Thyroid gland (tissue), 4 donors: ENCODE measurements at places on chromosomes 5 and 9. TPM values are rescaled to one million over a fixed set of nuclear protein-coding genes. Genes with fewer than 3 reads are reported as not detected.
A peak's percentile ranks its signal among the peaks of the same experiment; 100 is the strongest.

GRCh38 chr9:31520301-31521085, 864.0 kb upstream of the ACO1 start:
- no peaks in the 10 kb centered on the region for H3K27me3 ChIP-seq
- no peak overlapping the region for H3K27ac ChIP-seq
- H3K4me3 ChIP-seq, result no peak overlapping the region
- no peaks in the 10 kb centered on the region for H3K4me1 ChIP-seq

Gene PCDHA5
- total RNA-seq, result 0.33 TPM

DNA sequence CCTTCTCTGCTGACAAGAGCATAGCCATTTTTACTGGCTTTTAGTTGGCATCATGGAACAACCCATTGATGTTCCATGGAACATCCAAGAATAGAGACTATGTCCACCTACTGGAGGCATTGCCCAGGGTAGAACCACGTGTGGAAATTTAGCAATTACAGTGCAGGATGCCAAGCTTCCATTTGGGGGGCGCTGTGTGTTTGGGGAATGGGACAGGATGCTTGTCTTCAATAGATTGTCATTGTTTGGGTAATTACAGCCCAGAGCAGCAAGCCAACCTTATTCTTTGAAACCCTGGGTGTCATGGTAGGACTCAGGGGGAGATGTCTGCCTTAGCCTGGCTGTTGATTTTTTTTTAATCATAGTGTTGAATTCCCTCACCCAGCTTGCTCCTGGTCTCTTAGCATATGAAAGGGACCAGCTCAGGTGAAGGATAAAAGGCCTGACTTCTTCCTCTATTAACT, 171.1 kb downstream of the DOCK2 start:
- H3K4me3 ChIP-seq, result no peak overlapping the region
- no peak overlapping the region for H3K27ac ChIP-seq
- no peaks in the 10 kb centered on the region for H3K36me3 ChIP-seq

DNA sequence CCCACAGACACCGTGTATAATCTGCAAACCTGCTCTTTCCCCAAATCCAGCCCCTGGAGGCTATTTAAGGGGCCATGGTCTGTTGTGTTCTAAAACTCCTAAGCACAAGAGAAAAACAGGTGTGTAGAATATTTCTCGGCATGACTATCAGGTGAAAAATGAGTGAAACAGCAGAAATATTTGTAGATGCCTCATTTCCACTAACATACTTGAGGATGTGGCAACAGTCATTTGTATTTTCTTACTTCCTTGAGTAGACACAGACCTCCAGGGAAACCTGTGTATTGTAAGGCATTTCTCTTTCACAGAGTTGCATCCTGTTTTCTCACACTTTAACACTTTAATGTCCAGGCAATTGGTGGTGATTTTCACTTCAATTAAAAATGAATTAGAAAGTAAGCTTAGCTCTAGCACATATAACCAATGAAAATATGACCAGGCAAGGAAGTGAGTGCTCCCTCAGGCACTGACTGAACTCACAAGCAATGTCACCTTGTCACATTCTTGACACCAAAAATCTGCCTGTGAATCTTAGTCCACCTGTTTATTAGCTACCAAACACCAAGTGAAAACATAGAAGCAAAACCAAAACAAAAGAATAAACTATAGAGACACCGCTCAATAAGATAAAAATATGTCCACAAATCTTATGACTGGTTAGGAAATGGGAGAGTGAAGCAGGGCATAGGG, 64.4 kb downstream of the DIRAS2 start:
- no peaks in the 10 kb centered on the region for H3K36me3 ChIP-seq
- no peak overlapping the region for H3K27ac ChIP-seq
- no peaks in the 10 kb centered on the region for H3K27me3 ChIP-seq
- no peak overlapping the region for H3K4me3 ChIP-seq
- H3K4me1 ChIP-seq, result no peaks in the 10 kb centered on the region

DNA sequence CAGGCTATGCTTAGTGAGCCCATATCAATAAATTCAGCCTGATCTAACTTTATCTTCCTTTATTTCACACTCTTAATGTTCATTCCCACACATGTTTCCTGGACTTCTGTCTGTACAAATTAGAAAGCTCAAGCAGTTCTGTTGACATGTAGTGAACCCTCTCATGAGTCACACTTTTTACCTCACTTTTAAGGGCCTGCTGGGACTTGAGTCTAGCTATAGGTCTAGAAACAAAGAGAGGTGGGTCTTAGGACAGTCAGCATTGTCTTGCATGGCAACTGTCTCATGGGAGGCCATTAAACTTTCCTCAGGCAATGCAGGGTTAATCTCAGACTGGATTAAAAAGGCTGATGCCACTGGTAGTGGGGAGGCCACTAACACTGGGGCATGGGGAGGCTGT, 8.6 kb upstream of the CCNH start:
- H3K27me3 ChIP-seq, result no peaks in the 10 kb centered on the region
- H3K27ac ChIP-seq, result no peak overlapping the region
- DNase-seq, result no peak
- no peak overlapping the region for H3K4me3 ChIP-seq

GRCh38 chr9:94918038-94918753, 191.7 kb downstream of the AOPEP start:
- no peak overlapping the region for H3K27ac ChIP-seq
- no peak for DNase-seq
- no peak overlapping the region for H3K4me3 ChIP-seq
- H3K36me3 ChIP-seq, result no peaks in the 10 kb centered on the region
- no peaks in the 10 kb centered on the region for H3K27me3 ChIP-seq
- peaks cover 26% of the 10 kb centered on the region for H3K4me1 ChIP-seq

DNA sequence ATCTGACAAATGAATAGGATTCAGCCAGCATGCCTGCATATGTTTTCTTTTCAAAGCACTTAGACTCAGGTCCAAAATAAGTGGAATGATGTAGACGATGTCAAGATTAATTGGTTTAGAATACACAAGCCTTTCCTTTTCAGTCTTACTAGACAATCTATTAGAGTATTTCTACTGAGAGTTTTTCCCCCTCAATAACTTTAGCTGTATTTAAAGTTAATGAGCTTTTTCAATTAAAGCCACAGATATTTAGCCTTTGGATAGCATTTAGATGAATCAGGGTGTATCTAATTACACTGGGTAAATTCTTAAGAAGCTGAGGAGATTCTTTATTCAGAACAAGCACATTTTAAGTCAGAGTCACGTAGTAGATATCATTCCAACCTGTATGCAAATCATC, 198.7 kb upstream of the MPDZ start:
- H3K4me1 ChIP-seq, result no peaks in the 10 kb centered on the region
- no peak overlapping the region for H3K4me3 ChIP-seq
- no peak overlapping the region for H3K27ac ChIP-seq

- no peak overlapping the region for H3K4me3 ChIP-seq
- H3K27ac ChIP-seq, result no peak overlapping the region
- no peaks in the 10 kb centered on the region for H3K4me1 ChIP-seq
- no peaks in the 10 kb centered on the region for H3K36me3 ChIP-seq
- H3K27me3 ChIP-seq, result no peaks in the 10 kb centered on the region
Observed at GRCh38 chr5:171509467-171509866, 90.0 kb downstream of the FGF18 start.

- no peaks in the 10 kb centered on the region for H3K36me3 ChIP-seq
- H3K4me3 ChIP-seq, result no peak overlapping the region
- no peak overlapping the region for H3K27ac ChIP-seq
- no peaks in the 10 kb centered on the region for H3K27me3 ChIP-seq
- DNase-seq, result no peak
- H3K4me1 ChIP-seq, result no peaks in the 10 kb centered on the region
Observed at GRCh38 chr5:102596113-102596512, 97.3 kb upstream of the SLCO6A1 start.

DNA sequence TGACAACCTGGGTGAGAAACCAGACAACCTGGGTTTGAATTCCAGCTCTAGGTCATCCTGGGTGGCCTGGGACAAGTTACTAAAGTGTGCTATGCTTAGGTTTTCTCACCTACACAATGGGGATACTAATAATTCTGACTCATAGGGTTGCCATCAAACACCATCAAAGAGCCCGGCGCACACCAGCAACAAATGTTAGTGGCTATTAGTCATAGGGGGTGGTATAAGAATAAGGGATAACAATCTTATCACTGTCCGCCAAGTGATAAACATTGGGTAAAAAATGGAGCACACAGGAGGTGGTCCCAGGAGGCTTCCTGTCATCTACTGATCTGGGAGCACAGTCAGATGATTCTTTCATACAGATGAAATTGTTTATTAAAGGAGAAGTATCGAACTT, 61.4 kb upstream of the AFAP1L1 start:
- H3K36me3 ChIP-seq, result no peaks in the 10 kb centered on the region
- H3K4me3 ChIP-seq, result no peak overlapping the region

GRCh38 chr9:2341126-2341525, 280.5 kb upstream of the VLDLR start:
- no peaks in the 10 kb centered on the region for H3K36me3 ChIP-seq
- H3K27me3 ChIP-seq, result no peaks in the 10 kb centered on the region
- H3K4me1 ChIP-seq, result no peaks in the 10 kb centered on the region
- no peak for DNase-seq
- H3K27ac ChIP-seq, result no peak overlapping the region

Gene SH3GLB2
- total RNA-seq, result 91.2 TPM

DNA sequence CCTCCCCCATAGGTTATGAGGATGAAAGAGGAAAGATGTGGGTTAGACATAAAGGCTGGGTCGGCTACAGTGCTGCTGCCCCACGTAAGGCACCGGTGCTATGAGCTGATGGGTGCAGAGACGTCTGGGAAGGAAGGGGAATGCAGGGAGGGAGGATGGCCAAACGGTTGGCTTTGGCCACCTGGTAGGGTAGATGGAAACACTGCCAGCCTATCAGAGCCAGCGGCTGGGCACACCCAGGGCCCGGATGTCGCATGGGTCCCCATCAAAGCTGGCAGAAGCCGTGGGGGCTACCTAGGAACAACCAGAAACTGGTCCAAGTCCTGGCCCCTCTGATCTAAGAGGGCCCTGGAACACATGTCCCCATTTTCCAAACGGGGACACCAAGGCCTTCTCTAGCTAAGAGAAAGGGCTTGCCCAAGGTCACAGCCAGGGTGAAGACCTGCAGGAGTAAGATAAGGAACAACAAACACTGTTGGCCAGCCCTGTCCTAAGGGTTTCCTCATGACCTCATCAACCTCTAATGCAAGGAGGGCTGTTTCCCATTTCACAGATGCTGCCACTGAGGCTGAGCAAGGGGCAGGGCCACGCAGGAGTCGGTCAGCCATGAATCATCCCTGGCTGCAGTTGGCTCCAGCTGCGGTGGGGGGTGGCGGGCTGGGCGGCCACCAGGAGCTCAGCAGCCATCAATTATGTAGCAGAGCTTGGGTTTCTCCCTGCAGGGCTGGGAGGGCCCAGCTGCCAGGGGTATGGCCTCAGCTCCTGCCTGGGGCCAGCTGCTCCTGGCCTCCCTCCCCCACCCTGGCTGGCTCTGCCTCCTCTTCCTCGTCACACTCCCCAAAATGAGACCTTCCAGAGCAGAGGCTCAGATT, 4.9 kb downstream of the SH3GLB2 start:
- no peak overlapping the region for H3K4me3 ChIP-seq
- H3K27ac ChIP-seq, result no peak overlapping the region
- no peaks in the 10 kb centered on the region for H3K27me3 ChIP-seq
- H3K36me3 ChIP-seq, result no peaks in the 10 kb centered on the region
- DNase-seq, result no peak
- H3K4me1 ChIP-seq, result peaks cover 23% of the 10 kb centered on the region

DNA sequence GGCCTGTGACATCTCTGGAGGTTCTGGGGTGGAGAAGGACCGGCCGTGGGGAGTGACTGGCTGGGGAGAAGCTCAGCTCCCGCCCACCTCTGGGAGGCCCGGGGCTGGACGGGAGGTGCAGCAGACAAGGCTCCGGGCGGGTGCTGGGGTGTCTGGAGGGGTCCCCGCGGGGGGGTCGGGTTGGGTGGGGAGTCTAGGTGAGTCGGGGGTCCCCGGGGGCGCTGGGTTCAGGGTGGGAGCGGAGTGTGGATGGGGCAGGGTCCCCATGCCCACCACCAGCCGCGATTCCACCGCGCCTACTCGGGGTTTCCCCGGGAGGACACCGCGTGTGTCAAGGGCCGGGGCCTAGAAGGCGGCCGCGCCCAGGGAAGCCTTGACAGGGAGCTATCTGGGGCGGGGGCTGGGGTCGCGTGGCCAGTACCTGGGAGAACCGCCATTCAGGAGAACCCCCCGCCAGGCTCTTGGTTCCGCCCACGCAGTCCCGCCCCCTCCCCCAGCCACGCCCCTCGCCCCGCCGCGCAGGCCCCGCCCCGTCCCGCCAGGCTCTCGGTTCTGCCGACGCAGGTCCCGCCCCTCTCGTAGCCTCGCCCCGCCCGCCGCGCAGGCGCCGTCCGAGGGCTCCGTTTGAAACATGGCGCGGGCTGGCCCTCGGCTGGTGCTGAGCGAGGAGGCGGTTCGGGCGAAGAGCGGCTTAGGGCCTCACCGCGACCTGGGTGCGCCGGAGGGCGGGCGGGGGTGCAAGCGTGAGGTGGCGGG, at the start of gene CEP72:
TSS of gene CEP72 (plus strand) at position 610 of the 756 bp plus-strand sequence. CDS start at position 632, 22 bp downstream.
- H3K4me1 ChIP-seq, result no peaks in the 10 kb centered on the region
- H3K36me3 ChIP-seq, result no peaks in the 10 kb centered on the region
- peak within 1 kb of the TSS; percentile 54 for H3K4me3 ChIP-seq
- H3K27me3 ChIP-seq, result no peaks in the 10 kb centered on the region
- DNase-seq, result peak; percentile 88

GRCh38 chr5:100430268-100431195, 104.6 kb upstream of the FAM174A start:
- no peak overlapping the region for H3K4me3 ChIP-seq
- no peaks in the 10 kb centered on the region for H3K4me1 ChIP-seq
- no peaks in the 10 kb centered on the region for H3K27me3 ChIP-seq
- no peaks in the 10 kb centered on the region for H3K36me3 ChIP-seq
- DNase-seq, result peak; percentile 41

- no peak for DNase-seq
- H3K27ac ChIP-seq, result no peak overlapping the region
- H3K4me3 ChIP-seq, result no peak overlapping the region
- no peaks in the 10 kb centered on the region for H3K36me3 ChIP-seq
- no peaks in the 10 kb centered on the region for H3K4me1 ChIP-seq
Observed at GRCh38 chr5:8865686-8866374, 680.0 kb downstream of the SEMA5A start.

DNA sequence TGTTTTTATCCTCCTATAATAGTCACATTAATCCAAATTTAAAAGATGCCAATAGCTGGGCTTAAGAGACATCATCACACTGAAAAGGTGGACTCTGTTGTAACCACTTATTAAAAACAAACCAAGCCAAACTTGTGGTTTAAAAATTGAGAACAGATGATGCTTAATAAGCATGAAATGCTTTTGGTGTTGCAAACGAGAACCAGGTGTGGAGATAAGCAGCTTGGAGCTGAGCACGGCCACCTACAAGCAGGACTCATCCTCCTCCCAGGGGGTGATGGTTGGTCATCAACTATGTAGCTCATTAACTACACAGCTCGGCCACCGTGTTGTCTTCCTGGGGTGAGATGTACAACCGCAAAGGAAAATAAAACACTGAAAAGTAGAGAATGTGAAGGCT, 154.4 kb downstream of the NPR3 start:
- no peak for DNase-seq
- H3K27ac ChIP-seq, result no peak overlapping the region
- no peak overlapping the region for H3K4me3 ChIP-seq
- no peaks in the 10 kb centered on the region for H3K27me3 ChIP-seq
- H3K36me3 ChIP-seq, result no peaks in the 10 kb centered on the region

- H3K4me3 ChIP-seq, result peak overlapping the region; percentile 61
- H3K36me3 ChIP-seq, result no peaks in the 10 kb centered on the region
- H3K4me1 ChIP-seq, result peaks cover 63% of the 10 kb centered on the region
- peak; percentile 4 for DNase-seq
- no peaks in the 10 kb centered on the region for H3K27me3 ChIP-seq
Observed at GRCh38 chr5:52801329-52801728, 13.6 kb downstream of the ITGA1 start.

Gene SPRY4
- total RNA-seq, result 22.8 TPM

Gene F12
- total RNA-seq, result 2.6 TPM
